NCI-H510A (cell line): ENCODE measurements at places on chromosomes 1 and 21.

DNA sequence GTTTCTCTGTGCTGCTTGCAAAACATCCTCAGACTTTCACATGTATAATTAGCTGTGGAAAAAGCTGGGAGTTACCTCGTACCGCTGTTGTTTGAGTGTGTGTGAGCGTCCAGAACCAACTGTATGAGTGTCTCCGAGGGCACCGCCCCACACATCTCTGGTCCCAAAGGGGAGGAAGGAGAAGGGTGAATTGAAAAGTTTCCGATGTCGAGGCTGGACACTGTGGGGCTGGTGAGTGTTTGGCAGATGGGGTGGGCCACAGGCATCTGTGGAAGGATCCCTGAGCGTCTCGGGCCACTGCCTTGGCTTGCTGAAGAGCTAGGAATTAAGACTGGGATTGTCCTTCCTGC, 1.2 kb downstream of the ATP2B4 start:
- DNase-seq, result no peak

DNA sequence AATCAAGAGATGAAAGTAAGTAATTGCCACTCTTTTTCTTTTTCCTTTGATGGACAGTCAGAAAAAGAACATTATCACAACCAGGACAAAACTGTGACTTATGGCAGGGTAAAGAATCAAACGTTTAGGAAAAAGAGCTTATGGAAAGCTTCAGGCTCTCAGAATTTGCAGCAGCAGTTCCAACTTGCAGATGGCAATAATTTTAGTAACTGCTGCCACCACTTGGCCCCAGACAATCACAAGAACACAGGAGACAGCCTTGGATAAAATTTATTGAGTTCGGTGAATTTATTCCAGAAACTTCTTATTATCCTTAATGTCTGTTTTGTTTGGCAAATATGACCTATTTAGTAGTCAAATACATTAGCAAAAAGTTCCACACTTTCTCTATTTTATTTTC, 804.4 kb downstream of the BRINP3 start:
- no peak for DNase-seq

GRCh38 chr1:33966346-33967141, 102.7 kb downstream of the HMGB4 start:
- peak; percentile 80 for DNase-seq

DNA sequence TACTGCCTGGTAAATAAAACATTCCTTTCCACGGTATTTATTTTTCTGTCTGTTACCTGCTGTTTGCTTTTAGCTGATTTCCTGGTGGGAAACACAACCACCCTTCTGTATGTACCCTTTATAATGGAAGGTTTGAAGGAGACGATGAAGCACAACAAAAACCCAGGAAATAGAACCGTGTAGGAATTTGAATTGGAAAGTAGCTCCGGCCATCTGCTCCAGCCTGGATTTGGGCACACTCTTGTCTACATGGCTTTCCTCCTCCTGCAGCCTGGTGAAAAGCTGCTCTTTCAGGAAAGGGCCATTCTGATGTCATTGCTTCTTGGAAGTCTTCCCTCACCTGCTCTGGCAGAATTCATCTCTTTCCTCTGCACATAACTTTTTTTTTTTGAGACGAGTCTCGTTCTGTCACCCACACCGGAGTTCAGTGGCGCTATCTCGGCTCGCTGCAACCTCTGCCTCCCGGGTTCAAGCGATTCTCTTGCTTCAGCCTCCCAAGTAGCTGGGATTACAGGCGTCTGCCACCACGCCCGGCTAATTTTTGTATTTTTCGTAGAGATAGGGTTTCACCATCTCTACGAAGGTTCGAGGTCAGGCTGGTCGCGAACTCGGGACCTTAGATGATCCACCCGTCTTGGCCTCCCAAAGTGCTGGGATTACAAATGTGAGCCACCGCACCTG, 2.7 kb downstream of the AK4 start:
- no peak for DNase-seq
